ENCODE measurements at places on chromosomes 13 and 19.

GRCh38 chr13:113855012-113855921 lies 8.6 kb downstream of the GAS6 start:
- H3K27ac ChIP-seq, result peak overlapping the region; percentile 47
- peak; percentile 59 for DNase-seq
- peaks cover 41% of the 10 kb centered on the region for H3K4me1 ChIP-seq
- H3K36me3 ChIP-seq, result no peaks in the 10 kb centered on the region
- no peak overlapping the region for H3K4me3 ChIP-seq
- H3K27me3 ChIP-seq, result no peaks in the 10 kb centered on the region

DNA sequence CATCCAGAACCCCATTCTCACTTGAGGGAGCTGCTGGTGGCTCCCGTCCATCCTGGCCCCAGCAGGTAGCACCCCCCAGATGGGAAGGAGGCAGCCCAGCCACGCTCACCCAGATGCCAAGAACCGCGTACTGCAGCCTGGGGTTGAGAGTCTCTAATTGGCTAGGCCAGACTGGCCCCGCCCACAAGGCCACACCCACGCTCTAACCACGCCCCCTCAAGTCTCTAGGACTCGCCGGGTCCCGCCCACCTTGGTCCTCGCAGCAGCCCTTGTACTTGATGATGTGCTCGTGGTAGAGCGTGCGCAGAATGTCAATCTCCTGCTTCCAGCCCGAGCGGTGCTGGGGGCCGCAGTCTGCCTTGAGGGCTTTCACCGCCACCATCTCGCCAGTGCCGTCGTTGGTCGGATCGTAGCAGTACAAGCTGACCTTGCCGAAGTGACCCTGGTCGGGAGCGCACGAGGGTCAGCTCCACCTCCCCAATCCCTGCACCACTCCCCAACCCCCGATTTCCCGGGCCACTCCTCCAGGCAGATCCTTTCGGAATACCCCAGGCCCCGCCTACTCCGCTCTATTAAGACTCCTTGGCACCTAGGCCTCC lies 14.5 kb upstream of the ICAM3 start:
- H3K4me1 ChIP-seq, result peaks cover 9% of the 10 kb centered on the region
- no peak overlapping the region for H3K4me3 ChIP-seq
- no peak overlapping the region for H3K27ac ChIP-seq
- peak; percentile 36 for DNase-seq
- H3K27me3 ChIP-seq, result no peaks in the 10 kb centered on the region
- peaks cover 68% of the 10 kb centered on the region for H3K36me3 ChIP-seq

GRCh38 chr19:35528218-35529038 lies at the start of gene SBSN:
Gene SBSN (minus strand): TSS chr19:35528311. CDS start chr19:35528281, 30 bp downstream.
- H3K27me3 ChIP-seq, result peaks cover 32% of the 10 kb centered on the region
- no peak for DNase-seq
- H3K27ac ChIP-seq, result no peak within 1 kb of the TSS
- H3K4me3 ChIP-seq, result no peak within 1 kb of the TSS

DNA sequence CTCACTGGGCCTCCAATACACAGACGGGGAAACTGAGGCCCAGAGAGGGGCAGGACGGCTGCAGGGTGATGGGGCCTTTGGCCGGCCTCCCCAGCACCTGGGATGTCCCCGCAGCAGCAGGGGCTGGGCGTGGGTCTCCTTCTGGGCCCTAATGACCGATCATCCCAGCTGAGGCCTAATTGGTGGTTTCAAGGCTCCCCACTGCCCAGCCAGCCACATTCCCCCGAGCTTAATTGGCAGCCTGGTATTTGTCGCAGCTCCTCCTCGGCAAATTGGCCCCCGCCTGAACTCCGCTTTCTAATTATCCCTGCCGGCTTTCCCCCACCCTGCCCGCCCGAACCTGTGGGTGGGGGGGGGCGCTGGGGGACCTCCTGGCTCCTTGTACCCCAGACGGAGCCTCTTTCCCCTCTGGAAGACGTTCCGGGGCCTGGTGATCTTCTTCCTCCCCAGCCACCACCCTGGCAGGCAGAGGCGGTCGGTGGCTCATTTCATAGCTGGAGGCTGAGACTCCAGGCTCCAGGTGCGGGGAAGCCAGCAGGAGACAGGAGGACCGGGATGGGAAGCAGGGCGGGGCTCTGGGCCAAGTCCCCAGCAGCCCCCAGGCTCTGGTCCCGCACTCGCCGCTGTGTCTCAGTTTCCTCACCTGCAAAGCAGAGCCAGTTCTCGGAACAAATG lies 27.2 kb upstream of the WDR18 start:
- peaks cover 33% of the 10 kb centered on the region for H3K4me1 ChIP-seq
- no peak overlapping the region for H3K27ac ChIP-seq
- peaks cover 50% of the 10 kb centered on the region for H3K27me3 ChIP-seq
- no peak for DNase-seq
- H3K36me3 ChIP-seq, result peaks cover 5% of the 10 kb centered on the region
- no peak overlapping the region for H3K4me3 ChIP-seq

GRCh38 chr19:30778061-30778460 lies 405.9 kb downstream of the ZNF536 start:
- no peaks in the 10 kb centered on the region for H3K27me3 ChIP-seq
- H3K27ac ChIP-seq, result no peak overlapping the region
- peaks cover 18% of the 10 kb centered on the region for H3K4me1 ChIP-seq
- H3K4me3 ChIP-seq, result no peak overlapping the region
- peak; percentile 58 for DNase-seq
- no peaks in the 10 kb centered on the region for H3K36me3 ChIP-seq

- peaks cover 46% of the 10 kb centered on the region for H3K27me3 ChIP-seq
- no peak for DNase-seq
- H3K27ac ChIP-seq, result no peak within 1 kb of the TSS
Measured at GRCh38 chr13:20231839-20232555, at the start of gene GJB6. Gene GJB6 (minus strand): TSS chr13:20232319. CDS start chr13:20223480, 8,839 bp downstream.

- peak overlapping the region; percentile 52 for H3K4me3 ChIP-seq
- no peaks in the 10 kb centered on the region for H3K27me3 ChIP-seq
- H3K4me1 ChIP-seq, result peaks cover 32% of the 10 kb centered on the region
Measured at GRCh38 chr19:41226053-41226873, 7.2 kb downstream of the AXL start.

DNA sequence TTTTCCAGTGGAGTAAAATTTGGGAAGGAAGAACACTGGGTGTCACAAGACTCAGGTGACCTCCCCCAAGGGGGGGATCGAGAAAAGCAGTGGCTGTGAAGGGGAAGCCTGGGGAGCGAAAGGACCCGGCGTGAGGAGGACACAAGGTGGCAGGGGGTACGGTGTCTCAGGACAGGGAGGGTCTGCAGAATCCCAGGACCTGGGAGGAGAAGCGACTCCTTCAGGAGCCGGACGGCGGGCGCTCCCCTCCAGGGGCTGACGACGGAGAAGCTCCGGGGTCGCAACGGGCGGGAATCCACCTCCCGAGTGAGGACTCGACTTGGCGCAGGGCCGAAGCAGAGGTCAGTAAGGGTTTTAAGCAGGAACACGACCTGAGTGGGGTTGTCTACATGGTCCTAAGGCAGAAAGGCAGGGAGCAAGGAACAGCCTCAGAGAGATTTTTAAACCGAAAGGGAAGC lies 529 bp downstream of the ZNF836 start:
- peak overlapping the region; percentile 94 for H3K27ac ChIP-seq
- H3K4me3 ChIP-seq, result peak overlapping the region; percentile 95
- H3K4me1 ChIP-seq, result peaks cover 17% of the 10 kb centered on the region
- H3K36me3 ChIP-seq, result peaks cover 14% of the 10 kb centered on the region

GRCh38 chr19:34277244-34277643 lies 22.9 kb downstream of the GARRE1 start:
- H3K4me3 ChIP-seq, result no peak overlapping the region
- H3K27me3 ChIP-seq, result no peaks in the 10 kb centered on the region
- H3K4me1 ChIP-seq, result peaks cover 8% of the 10 kb centered on the region
- no peak overlapping the region for H3K27ac ChIP-seq

DNA sequence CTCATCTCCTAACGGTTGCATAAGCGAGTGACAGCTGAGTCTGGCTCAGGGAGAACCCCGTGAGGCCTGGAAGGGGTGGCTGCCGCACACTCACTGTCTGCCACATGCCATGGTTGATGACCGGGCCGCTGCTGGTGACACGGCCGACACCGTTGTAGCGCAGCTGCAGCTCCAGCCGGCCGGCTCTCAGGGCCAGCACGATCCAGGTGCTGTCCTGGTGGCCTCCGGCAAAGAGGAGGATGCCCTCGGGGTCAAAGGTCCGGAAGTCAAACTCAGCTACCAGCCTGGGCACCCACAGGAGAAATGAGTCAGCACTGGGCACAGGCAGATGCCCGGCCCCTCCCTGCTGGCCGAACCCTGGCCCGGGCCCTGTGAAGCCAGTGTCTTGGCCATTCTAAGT lies 31.7 kb downstream of the GAS6 start:
- H3K27ac ChIP-seq, result no peak overlapping the region
- H3K4me1 ChIP-seq, result peaks cover 8% of the 10 kb centered on the region
- H3K27me3 ChIP-seq, result no peaks in the 10 kb centered on the region
- peak; percentile 33 for DNase-seq
- H3K36me3 ChIP-seq, result peaks cover 16% of the 10 kb centered on the region

- DNase-seq, result peak; percentile 93
- peaks cover 25% of the 10 kb centered on the region for H3K4me1 ChIP-seq
- H3K36me3 ChIP-seq, result peaks cover 22% of the 10 kb centered on the region
Measured at GRCh38 chr19:531009-531752, 379 bp upstream of the CDC34 start.

DNA sequence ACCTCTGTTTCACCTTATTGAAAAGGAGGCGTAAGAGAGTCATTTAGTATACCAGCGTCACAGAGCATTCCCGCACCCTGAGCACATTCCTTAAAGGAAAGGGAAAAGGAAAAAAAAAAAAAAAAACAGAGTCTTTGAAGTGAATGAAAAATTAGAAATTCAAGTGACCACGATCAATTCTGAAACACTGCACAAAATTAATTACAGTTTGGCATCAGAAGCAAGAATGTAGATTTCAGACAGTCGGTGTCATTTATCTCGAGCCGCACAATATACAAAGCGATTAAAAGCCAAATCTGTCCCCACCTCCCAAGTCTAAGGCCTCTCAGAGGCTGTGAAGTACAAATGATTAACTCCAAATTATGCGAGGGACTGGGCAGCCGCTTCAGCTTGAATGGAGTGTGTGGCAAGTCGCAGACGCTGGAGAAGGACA lies 173.7 kb upstream of the ZNF507 start:
- no peaks in the 10 kb centered on the region for H3K4me1 ChIP-seq
- no peaks in the 10 kb centered on the region for H3K27me3 ChIP-seq

- H3K27me3 ChIP-seq, result no peaks in the 10 kb centered on the region
- H3K4me1 ChIP-seq, result peaks cover 10% of the 10 kb centered on the region
Measured at GRCh38 chr13:102597029-102597961, 509 bp downstream of the TPP2 start.

- no peaks in the 10 kb centered on the region for H3K36me3 ChIP-seq
- H3K4me1 ChIP-seq, result no peaks in the 10 kb centered on the region
- no peaks in the 10 kb centered on the region for H3K27me3 ChIP-seq
- H3K27ac ChIP-seq, result no peak overlapping the region
Measured at GRCh38 chr13:110971486-110971885, 56.6 kb upstream of the ANKRD10 start.

DNA sequence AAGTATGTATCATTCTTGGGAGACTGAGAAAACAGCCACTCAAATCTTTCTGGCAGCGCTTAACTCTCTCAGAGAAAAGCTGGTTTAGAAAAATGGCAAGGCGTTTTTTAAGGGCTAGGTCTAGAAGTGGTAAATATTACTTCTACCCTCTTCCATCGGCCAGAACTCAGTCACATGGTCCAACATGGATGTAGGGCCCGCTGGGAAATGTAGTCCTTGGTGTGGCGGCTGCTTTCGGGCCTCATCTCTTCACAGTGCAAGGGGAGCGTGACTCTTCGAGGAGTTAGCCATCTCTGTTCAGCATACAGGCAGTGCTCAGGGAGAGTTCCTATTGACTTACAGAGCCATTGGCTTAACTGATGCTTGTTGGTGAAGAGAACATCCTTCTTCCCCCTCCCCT lies 6.3 kb downstream of the VSTM2B start:
- peaks cover 74% of the 10 kb centered on the region for H3K27me3 ChIP-seq
- no peak for DNase-seq
- peaks cover 20% of the 10 kb centered on the region for H3K4me1 ChIP-seq
- no peak overlapping the region for H3K4me3 ChIP-seq

GRCh38 chr19:49113762-49114629 lies at the start of gene LIN7B:
Gene LIN7B (plus strand): TSS chr19:49114370. CDS start chr19:49114405, 35 bp downstream.
- H3K27me3 ChIP-seq, result no peaks in the 10 kb centered on the region
- peaks cover 14% of the 10 kb centered on the region for H3K36me3 ChIP-seq
- DNase-seq, result peak; percentile 75
- peak within 1 kb of the TSS; percentile 73 for H3K4me3 ChIP-seq
- H3K27ac ChIP-seq, result peak within 1 kb of the TSS; percentile 67
- peaks cover 27% of the 10 kb centered on the region for H3K4me1 ChIP-seq

DNA sequence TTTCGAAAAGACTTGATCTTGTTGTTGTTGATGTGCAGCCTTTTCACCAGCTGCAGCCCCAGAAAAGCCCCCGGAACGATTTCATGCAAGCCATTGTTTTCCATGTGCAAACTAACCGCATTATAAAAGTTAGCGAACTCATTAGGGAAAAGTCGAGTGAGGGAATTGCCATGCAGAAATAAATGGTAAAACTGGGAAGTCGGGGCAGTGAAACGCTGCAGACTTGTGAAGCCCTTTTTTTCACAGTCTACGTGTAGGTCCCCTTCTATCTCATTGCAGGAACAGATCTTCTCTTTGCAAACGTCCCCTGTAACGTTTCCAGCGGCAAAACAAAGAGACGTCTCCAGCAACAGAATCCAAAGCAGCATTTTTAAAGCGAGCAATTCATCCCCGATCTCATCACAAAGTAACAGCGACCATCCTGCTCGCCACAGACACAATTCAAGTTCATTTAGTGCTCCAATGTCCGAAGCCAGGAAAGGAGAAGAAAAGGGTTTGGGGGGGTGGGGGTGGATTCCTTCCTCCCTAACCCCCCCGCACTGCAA lies 1.1 kb downstream of the SLITRK1 start:
- H3K27ac ChIP-seq, result no peak overlapping the region
- peak overlapping the region; percentile 10 for H3K4me3 ChIP-seq
- H3K27me3 ChIP-seq, result peaks cover 34% of the 10 kb centered on the region
- H3K4me1 ChIP-seq, result no peaks in the 10 kb centered on the region

GRCh38 chr13:108929532-108930206 lies 300.3 kb downstream of the MYO16 start:
- no peak overlapping the region for H3K27ac ChIP-seq
- no peaks in the 10 kb centered on the region for H3K36me3 ChIP-seq
- no peaks in the 10 kb centered on the region for H3K4me1 ChIP-seq
- H3K4me3 ChIP-seq, result no peak overlapping the region
- no peak for DNase-seq
- H3K27me3 ChIP-seq, result no peaks in the 10 kb centered on the region

DNA sequence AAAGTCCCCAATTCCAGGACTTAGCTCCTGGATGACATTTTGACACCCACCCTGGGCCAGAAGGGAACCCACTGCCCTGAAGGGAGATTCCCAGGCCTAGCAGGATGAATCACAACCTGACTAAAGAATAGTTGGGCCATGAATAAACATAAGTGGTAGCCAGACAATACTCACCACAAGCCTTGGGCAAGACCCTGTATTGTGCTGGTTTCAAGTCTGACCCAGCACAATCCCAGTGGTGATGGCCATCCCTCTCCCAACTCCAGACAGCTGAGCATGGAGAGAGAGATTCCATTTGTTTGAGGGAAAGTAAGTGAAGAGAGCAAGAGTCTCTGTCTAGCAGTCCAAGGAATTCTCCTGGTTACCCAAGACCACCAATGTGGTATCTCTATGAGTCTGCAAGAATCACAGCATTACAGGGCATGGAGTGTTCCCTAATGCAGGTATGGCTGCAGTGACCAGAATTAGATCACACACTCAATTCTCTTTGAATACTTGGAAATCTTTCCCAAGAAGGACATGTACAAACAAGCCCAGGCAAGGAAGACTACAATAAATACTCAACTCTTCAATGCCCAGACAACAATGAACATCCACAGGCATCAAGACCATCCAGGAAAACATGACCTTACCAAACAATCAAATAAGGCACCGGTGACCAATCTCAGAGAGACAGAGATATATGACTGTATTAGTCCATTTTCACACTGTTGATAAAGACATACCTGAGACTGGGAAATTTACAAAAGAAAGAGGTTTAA lies 158.0 kb downstream of the VWA8 start:
- H3K4me3 ChIP-seq, result no peak overlapping the region
- no peaks in the 10 kb centered on the region for H3K27me3 ChIP-seq
- no peak overlapping the region for H3K27ac ChIP-seq
- H3K36me3 ChIP-seq, result peaks cover 4% of the 10 kb centered on the region
